ENCODE measurements at places on chromosomes 5 and 9. TPM values are rescaled to one million over a fixed set of nuclear protein-coding genes. Genes with fewer than 3 reads are reported as not detected.

Gene CTXN3
- total RNA-seq: not detected

Gene CYLC2
- not detected for total RNA-seq

Gene ANKRD20A1
- 1.7 TPM for total RNA-seq

Gene SLC45A2
- not detected for total RNA-seq

Gene PPP3R2
- not detected for total RNA-seq

Gene PCDHGA1
- total RNA-seq: 0.53 TPM

Gene SLC36A2
- total RNA-seq: not detected

Gene PROB1
- total RNA-seq: 0.86 TPM

GRCh38 chr5:172492097-172492840, 37.9 kb upstream of the SH3PXD2B start:
- DNase-seq: no peak

DNA sequence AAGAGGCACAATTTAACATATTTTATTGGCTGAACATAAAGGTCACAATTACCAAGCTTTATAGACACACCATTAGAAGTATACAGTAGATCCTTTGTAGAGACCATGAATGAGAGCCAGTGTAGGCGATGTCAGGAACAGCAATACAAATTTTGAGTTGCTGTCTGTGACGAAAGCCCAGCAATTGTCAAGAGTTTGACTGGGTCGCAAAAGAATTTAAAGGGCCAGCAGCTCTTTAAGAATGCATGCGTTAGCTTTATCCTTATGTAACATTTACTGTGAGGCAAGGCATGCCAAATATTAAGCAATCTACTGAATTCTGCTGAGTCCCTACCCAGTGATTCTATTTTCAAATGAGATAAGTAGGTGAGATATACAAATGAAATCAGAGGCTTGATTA, 236.9 kb downstream of the ARRDC3 start:
- no peak for DNase-seq

GRCh38 chr5:38453921-38454320, 102.5 kb downstream of the LIFR start:
- no peak for DNase-seq

DNA sequence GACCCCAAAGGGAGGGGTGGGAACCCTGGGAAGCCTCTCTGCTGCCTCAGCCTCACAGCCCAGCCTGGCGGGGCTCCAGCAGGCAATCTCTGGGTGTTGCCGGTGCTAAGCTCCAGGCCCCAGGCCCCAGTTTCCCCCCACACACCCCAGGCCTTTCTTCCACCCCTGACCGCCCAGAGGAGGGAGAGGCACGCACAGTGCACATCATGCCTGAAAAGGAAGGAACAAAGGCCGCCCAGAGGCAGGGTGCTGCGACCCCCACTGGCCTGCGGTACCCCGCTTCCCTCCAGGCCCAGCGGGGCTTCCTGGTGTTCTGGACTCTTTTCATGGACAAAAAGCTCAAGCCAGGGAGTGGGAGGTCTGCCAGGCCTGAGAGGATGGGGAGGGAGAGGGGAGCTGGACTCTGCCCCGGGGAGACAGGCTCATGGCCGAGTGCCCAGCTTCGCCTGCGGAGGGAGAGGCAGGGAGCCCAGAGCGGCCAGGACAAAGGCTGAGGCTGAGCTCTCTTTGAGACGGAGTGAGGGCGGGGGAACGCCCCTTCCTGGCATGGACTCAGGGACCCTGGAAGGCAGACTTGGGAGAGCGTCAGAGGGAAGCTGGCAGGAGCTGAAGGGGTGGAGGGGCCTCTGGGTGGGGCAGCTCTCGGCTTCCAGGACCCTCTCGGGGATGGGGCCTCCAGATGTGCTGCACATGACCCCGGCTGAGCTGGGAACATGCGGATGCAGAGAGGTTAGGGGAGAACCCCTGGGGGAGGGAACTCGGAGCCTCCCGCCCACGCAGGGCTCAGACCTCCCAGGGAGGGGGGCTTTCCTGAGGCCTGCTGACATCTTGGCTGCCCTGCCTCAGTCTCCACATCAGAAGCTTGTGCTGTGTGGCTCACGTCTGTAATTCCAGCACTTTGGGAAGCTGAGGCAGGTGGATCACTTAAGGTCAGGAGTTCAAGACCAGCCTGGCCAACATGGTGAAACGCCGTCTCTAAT, 1.8 kb upstream of the ENTPD2 start:
- peak; percentile 73 for DNase-seq

- no peak for DNase-seq
Observed at GRCh38 chr9:35738924-35739323, 6.5 kb downstream of the CREB3 start.

DNA sequence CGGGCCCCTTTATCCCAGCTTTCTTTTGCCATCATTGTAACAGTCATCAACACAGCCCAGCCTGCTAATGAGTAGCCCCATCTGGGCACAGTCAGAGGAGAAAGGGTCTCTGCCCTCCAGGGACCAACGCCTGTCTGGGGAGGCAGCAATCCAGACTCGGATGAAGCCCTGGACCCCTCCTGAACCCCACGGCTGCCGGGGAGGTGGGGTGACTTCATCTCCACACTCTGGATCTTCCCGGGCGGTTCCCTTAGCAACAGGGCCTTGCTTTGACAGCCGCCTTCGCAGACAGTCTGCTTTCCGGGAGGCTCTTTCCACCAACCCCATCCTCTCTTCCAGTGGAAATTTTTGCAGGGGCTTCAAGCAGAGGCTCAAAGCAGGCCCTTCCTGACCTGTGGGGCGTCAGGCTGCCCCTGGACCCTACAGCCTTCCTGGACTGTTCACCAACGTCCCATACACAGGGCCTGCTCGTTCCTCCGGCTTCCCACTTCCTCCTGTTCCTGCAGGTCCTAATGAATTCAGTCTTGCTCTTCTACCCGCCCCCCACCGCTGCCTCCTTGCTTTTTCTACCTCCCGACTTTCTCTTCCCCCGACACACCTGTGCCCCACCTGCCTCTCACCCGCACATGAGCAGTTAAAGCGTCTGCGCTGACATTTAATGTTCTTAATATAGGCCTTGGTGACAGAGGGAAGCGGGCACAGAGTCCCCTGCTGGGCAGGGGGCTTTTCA, 161.7 kb upstream of the MVB12B start:
- DNase-seq: peak; percentile 22

DNA sequence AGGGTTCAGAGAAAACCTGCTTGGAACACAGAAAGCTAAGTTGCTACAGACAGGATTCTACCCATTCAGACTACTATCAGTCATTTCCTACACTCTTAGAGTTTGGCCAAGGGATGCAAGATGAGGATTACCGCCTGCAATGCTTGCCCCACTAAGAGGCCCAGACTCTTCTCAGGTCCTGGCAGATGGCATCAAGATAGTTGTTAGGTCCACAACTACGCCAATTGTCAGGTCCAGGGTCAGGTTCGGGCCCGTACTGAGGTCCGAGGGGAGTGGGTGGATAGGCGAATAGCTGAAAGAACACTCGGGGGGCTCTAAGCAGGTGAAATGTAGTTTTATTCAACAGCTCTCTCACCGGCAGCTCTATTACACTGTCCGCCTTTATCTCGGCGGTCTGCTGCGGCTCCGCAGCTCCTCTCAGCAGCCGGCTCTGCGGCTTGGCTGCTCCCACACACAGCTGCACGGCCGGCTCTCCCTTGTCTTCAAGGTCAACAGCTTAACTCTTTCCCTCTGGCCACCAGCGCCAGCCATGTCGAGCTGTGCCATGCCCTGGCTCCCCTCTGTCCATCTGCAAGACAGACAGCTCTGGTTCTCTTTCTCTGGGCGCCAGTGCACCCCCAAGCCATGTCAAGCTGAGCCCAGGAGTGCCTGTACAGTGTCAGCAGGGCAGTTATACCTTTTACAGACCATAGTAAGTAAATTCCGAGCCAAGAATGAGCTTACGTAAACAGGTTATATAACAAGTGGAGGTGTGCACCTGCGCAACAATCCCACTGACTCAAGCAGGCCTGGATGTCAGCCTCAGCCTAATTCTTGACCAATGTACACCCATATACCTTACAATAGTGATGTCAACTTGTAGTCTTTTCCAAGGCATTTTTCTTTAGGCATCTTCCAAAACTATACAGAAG, 24.0 kb downstream of the ENC1 start:
- DNase-seq: no peak

- DNase-seq: no peak
Observed at GRCh38 chr5:83025690-83026478, 51.3 kb downstream of the TMEM167A start.

DNA sequence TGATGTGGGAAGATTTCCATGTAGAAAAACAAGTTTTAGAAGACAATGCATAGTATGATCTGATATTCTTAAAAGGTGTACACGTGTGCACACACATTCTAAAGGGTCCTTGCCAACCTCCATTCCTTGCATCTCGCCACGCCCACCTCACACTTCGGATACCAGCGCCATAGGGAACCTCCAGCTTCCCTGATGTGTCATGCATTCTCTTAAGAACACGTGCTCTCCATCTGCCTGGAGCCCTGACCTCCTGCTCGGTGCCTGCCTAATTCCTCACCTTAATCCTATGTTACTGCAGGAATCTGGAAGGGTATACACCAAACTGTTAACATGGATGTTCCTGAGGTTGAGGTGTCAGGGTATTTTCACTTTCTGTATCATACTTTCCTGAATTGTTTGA, 63.1 kb downstream of the PTCD2 start:
- no peak for DNase-seq

DNA sequence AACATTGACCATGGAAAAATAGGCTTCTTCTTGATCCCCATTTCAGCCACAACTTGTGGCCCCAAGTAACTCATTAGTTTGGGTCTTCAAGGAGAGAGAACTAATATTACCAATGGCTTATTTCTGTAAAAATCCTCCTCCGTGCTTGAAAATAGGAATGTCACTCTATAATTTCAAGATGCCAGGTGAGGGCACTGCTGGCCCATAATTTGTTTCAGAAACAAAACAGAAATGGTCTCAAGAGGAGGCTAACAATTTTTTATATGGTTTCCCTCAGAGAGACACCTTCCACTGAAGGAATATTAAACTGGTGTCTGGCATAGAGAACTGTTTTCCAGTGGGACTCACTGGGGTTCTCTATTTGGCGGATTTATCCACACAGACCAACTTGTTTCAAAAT, 437.0 kb upstream of the TRPC7 start:
- no peak for DNase-seq

GRCh38 chr9:86352440-86353077, 1.7 kb downstream of the TUT7 start:
- no peak for DNase-seq

DNA sequence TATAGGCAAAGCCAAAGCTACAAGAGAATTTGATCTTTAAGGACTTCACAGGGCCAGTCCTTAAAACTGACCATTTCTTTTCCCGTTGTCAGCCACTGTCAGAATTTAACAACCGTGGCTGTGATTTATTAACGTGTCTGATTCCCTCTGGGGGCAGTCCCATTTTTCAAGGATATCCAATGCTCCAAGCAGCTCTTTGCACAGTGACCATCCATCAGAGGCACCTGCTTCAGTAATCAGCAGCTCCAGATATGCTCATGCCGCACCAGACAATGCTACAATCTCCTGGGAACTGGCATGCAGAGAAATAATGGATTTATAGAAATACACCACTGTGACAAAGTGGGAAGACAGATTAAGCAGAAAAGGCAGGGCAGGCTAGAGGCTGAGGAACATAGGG, 163.3 kb upstream of the PPP1R2B start:
- DNase-seq: no peak

DNA sequence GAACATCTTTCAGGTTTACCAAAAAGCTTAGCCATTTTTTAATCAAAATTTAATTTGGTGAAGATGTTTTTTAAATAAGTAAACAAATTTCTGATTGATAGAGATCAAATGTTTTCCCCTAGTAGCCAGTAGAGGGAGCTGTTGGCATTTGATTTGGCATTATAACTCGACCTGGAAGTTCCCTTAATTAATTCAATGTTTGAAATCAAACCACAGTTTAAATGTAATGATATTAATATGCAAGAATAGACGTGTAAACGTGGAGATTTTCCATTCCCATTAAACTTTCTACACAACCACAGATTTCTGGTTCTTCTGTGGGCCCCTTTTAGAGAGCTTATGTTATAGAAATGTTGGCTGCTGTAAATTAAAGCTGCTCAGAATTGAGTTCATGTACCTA, 148.1 kb upstream of the MPDZ start:
- no peak for DNase-seq

GRCh38 chr5:109878887-109879286, 189.2 kb downstream of the MAN2A1 start:
- no peak for DNase-seq

DNA sequence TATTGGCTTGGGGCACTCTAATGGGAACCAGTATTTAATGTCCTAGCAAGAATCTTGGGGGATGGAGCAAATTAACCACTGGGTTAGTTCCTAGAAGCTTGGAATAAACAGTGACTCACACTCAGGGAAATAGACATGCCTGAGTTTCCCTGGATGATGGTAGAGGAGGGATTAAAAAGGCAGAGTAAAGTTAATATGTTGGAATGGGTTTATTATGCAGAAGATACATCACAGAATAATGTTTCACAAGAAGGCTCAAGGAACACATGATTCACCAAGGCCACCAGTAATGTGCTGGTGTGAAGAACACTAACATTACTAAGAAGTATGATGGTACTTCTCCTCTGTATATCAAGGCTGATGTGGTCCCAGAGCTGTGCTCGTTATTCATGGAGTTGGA, 752.9 kb upstream of the SEMA6A start:
- no peak for DNase-seq

All from lower lobe of right lung (tissue), 2 donors.